GM04504 (cell line): ENCODE measurements at places on chromosomes 3 and 15.

- no peak for DNase-seq
Measured at GRCh38 chr3:132789959-132790358, 67.8 kb upstream of the NPHP3 start.

DNA sequence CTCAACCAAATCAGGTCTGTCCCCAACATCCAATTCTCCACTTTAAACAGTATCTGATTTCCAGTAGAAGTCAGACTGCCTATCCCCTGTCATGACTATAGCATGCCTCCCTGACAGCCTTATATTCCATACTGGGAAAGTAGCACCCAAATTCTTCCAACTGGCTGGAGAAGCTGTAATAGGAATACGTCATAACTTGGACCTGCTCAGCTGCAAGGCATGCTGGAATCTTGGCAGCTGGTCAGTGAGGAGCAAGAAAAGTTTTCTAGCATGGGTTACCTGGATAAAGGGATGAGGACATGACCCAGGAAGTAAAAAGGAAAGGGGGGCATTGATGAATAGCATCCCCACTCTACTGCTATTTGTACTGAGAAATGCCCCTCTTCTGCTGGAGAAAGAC, 8.9 kb downstream of the SEMA5B start:
- DNase-seq = no peak

DNA sequence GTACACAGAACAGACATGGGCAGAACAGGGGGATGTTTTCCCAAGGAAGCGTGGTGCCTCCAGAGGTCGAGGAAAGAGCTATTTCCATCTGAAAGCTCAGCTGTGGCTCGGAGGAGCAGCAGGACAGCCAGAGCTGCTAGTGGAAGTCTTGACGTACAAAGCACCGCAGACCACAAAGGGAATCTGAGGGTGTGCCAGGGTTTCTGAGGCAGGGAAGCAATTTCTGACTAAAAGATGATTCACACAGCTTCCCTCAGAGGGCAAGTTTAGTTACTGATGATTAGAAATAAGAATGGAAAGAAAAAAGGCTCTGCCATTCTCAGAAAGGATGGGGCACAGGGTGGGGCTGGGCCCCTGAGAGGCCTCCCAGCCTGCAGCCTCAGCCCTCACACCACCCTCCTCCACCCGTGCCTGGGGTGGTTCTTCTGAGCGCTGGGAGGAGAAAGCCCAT, 45.8 kb upstream of the SEC13 start:
- peak; percentile 92 for DNase-seq

- no peak for DNase-seq
Measured at GRCh38 chr3:49476563-49476962, 6.5 kb downstream of the DAG1 start.

DNA sequence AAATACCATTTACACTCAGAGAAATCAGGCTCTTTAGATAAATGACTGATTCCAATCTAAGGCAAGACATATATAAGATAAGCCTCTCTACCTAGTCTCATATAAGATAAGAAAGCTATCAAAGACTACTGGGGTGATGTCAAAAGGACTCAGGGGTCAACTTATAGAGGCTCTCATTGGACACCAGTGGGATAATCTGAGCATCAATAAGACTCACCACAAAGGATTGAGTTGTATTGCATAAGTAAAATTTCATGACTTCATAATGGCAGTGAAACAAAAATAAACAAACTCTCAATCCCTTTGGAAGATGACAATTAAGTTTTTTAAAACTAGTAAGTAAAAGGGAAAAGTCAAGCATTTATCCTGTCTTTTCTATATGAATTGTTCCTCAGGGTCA, 317.8 kb downstream of the SHQ1 start:
- DNase-seq = no peak

GRCh38 chr3:142664819-142665218, 59.0 kb upstream of the TRPC1 start:
- DNase-seq = no peak

- DNase-seq = no peak
Measured at GRCh38 chr15:94206463-94207167, 24.7 kb upstream of the MCTP2 start.

GRCh38 chr15:66846811-66847210, 144.8 kb downstream of the SMAD6 start:
- DNase-seq = no peak

GRCh38 chr3:146750196-146750595, 145.1 kb upstream of the PLSCR5 start:
- no peak for DNase-seq

- no peak for DNase-seq
Measured at GRCh38 chr15:74960286-74960685, 3.7 kb upstream of the RPP25 start.

GRCh38 chr3:61182662-61183061, 68.6 kb downstream of the FHIT start:
- DNase-seq = no peak

DNA sequence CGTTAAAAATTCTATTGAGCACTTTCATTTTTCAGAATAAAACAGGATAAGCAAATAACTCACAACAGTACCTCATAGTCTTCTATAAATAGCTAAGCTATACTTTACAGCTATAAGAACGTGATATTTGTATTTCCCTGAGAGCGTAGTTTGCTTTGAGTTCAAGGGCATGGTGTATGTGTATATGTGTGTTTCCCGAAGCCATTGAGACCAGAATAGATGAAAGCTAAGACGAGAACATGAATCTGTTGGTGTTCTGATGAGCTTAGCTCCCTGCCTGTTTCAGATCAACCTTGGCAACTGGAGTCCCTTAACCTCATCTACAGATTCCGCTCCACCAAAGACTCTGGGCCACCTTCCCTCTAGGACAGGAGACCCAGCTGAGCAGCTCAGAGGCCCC, 59.5 kb upstream of the MCF2L2 start:
- DNase-seq = no peak

GRCh38 chr3:192801985-192802384, 74.6 kb upstream of the FGF12 start:
- no peak for DNase-seq
